ENCODE measurements at places on chromosomes 1 and 21.

- no peak for DNase-seq
These were observed 726 bp downstream of the TACSTD2 start for GRCh38 chr1:58576325-58576726.

GRCh38 chr1:112044745-112045144 lies 55.3 kb upstream of the KCND3 start:
- no peak for DNase-seq

DNA sequence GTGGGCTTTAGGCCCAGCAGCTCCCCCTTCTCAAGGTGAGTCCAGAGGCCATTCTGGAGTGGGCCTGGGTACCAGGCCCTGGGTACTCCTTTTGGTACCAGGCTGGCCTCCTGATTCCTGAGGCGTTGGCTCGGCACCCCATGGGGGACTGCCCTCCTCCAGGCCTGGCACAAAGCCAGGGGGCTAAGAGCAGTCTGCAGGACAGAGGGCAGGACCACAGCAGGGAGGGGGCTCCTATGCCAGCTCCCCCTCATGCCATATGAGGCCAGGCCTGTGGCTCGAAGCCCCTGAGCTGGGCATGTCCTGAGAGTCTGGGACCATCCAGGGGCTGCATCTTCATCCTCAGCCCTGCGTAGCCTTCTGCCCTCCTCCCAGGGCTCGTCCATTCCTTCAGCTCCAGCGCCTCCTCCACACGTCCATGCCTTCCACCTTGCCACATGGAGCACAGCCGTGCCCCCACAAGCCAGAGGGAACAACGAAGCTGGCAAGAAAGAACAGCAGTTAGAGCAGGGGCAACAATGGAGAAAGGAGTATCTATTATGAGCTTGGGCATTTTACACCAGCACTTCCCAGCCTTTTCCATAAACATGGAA lies 3.2 kb downstream of the PHLDA3 start:
- peak; percentile 65 for DNase-seq

DNA sequence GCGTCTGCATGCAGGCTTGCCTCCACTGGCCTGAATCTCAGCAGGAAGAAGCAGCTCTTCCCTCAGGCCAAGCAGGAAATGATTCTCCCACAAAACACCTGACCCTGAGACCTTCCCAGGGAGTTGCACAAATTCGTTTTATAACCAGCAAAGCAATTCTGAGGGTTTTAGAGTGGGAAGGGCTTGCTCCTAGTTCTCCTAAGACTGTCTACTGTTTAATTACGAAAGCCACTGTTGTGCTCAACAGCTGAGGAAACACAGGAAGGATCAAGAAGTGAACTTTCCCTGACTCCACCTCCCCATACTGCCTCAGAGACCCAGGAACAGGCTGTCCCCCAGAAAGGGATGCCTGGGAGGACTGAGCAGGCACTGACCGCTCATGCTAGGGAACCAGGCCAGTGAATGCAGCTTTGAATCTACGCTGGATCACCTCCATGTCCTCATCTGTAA lies 37.0 kb upstream of the PUM1 start:
- no peak for DNase-seq

DNA sequence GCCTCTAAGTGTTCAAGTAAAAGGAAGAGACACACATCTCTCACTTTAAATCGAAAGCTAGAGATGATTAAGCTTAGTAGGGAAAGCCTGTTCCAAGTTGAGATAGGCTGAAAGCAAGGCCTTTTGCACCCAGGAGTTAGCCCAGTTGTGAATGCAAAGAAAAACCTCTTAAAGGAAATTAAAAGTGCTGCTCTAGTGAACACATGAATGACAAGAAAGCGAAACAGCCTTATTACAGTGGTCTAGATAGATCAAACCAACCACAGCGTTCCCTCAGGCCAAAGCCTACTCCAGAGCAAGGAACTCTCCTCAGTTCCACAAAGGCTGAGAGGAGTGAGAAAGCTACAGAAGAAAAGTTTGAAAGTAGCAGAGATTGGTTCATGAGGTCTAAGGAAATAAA lies 14.9 kb downstream of the TCP10L start:
- no peak for DNase-seq

DNA sequence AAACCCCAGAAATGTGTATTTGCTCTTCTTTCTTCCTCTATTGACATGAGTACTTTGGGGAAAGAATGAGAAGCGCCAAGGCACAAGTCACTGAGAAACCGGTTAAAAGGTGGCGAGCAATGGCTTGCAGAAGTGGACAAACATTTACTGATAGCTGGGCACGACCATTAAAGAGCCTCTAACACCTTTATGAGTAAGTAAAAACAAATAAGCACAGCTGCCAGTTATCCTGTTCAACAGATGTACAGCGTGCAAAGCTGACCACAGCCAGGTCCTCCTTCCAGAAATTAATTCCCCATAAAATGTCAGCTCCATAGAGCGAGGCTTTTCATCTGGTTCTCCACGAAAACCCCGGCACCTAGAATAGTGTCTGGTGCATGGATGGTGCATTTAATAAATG lies 72.7 kb downstream of the CAPZB start:
- DNase-seq = no peak

DNA sequence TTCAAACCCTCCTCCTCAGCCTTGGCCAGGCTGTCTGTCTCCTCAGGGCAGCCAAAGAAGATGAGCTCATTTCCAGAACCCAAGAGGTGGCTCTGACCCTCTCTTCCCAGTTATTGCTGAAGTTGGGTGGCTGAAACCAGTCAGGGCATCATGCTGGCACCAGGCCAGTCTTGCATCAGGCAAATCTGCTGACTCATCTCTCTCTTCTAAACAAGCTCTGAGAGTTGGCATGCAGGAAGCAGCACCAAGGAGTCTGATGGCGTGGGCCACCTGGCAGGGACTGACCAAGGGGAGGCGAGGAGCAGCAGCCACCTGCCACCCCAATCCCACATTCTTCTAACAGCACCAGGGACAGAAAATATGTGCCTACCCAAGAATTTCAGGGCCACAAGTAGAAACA lies 104.8 kb upstream of the ATP1A1 start:
- DNase-seq = no peak

DNA sequence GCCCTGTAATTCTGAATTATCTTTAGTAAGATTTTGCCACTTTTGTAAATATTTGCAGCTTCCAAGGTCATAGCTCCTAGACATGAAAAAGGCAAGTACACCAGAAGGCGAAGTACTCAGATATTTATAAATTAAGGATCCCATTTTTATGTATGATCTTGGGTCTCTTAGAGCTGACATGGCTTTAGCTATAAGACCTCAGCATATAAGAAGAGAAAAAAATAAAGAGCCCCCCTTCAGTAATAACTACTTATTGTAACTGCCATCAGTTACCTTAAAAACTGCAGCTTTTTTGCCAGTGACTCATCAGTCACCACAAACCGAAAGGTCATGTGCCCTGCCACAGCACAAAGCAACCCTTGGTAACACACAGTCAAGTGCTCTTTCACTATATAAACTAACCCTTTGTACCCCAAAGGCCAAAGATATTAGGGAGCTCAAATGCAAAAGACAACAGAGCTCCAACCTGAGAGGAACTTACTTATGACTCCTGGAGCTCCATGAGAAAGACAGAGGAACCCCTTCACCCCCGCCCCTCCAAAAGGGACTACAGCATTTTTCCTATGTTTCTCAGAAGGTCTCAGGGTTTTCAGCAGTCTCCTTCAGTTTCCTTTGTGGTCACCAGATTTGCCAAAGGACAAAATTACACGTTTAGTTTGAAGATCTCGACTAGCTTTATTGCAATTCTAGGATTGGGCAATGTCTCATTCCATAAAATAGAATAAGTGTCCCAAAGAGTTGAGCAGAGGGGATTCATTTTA lies 219.8 kb upstream of the DUSP10 start:
- DNase-seq = no peak

- peak; percentile 77 for DNase-seq
These were observed 1.1 kb downstream of the POGZ start for GRCh38 chr1:151457911-151458801.

- no peak for DNase-seq
These were observed 89.8 kb downstream of the SMYD3 start for GRCh38 chr1:246417152-246417812.

- no peak for DNase-seq
These were observed 6.2 kb downstream of the E2F2 start for GRCh38 chr1:23524716-23525401.

DNA sequence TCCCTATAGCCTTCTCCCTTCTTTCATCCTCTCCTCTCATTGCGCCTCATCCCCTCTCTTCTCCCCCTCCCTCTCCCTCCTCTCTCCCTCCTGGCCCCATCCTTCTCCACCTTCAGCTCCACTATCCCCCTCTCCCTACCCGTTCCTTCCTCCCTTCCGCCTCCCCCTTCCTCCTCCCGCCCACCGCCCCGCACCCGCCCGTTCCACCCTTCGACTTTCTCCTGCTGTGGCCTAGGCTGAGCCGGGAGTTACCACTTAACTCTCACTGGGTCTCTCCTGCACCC lies 1.6 kb downstream of the NPR1 start:
- no peak for DNase-seq

- DNase-seq = no peak
These were observed 14.1 kb upstream of the KCNA2 start for GRCh38 chr1:110620250-110620615.

- DNase-seq = no peak
These were observed 287.4 kb upstream of the ZP4 start for GRCh38 chr1:238177960-238178645.

DNA sequence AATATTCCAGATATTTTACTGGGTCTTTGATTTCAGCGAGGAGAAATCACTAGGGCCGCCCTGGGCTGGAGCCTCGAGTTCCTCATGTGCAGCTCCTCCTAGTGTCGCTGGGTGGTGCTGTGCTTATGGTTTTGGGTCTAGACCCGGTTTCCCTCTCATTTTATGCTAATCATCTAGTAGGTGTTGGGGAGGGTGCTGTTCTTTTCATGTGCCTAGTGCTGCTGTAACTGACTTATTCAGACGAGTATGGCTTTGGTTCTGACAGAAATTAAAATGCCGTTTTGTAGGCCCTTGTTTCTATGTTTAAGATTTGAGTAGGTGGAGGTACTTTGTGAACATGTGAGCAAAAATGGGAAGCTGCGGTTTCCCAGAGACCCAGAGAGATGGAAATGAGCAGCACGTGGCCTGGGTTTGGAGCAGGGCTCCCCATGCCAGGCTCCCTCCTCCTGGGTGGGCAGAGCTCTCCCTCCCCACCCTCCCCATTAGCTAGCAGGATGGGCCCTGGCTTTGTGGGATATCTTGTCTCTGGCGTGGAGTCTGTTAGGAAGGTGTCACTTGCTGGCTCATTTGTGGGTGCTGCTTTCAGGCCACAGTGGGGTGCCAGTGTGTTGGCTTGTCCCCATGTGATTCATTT lies 74.0 kb upstream of the GPR88 start:
- DNase-seq = no peak

DNA sequence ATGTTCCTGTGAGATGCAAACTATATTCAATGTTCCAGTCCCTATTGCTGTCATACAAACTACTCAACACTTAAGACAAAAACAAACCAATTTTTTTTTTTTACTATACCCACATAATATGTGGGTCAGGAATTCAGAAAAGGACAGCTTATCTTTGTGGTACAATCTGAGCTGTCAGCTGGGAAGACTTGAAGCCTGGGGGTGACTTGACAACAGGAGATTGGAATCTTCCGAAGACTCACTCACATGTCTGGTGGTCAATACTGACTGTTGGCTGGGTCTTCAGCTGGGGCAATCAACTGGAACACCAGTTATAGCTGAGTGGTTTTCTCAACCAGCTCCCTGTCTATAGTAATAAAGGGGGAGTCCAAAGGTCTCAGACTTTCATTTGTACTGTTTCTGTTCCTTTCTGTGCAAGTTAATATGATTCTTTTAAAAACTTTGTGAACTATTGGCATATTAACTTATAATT lies 81.7 kb upstream of the ATP1B1 start:
- no peak for DNase-seq

DNA sequence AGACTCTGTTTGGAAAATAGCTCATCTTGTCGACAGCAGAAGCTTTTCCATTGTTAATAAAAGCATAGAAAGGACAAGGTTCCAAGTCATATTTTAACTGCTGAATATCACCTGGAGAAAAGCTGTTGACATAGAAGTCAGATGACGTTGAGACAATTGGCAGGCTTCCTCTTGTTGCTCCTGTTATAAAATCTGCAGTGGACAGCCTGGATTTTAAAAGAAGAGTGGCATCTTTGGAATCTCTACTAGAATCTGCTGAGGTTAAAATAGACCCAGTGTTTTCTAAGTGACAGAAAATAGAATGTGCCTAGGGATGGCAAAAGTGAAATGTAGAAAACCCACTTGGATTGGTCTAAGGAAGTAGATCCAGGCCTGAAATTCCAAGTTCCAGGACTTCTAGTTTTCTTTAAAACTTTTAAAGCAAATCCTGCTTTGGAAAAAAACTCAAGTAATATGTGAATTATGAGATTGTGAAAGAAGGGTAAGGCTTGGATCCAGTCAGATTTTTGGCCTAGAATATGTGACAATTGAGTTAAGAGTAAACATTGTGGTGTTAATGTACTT lies 53.6 kb upstream of the NEXN start:
- no peak for DNase-seq

DNA sequence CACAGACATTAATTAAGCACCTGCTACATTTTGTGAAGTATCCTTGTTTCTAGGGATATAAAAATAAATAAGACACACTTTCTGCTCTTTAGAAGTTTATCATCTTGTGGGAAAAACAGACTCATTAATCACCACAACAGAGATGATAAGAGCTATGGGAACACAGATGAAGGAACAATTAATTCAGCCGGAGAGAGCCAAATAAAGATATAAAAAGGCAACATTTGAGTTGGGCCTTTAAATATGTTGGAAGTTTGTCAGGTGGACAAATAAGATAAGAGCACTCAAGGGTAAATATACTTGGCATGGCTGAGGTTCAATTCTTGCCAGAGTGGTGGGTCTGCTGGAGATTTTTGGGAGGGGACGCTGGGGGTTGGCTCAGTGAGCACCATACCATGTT lies 34.2 kb upstream of the VTCN1 start:
- DNase-seq = no peak

- DNase-seq = peak; percentile 46
These were observed 23.8 kb downstream of the STUM start for GRCh38 chr1:226572325-226572726.

- DNase-seq = peak; percentile 92
These were observed 1.9 kb upstream of the IRF2BP2 start for GRCh38 chr1:234611847-234612351.

DNA sequence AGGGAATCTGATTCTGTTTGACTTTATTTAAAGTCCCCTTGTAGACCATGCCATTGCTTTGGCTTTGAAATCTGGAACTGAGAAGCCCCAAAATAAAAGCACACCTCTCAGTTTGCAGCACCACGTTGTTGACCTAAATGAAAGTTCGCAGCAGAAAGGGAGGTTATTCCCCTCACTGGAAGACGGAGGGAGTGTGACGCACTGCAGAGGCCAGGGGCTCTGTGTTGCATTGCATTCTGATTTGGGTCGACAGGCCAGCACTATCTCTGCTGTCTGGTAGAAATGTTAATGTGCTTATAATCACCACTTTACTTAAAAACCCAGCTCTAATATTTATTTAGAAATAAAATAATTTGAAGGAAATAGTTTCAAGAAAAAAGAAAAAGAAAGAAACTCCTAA lies 675.2 kb upstream of the NR5A2 start:
- DNase-seq = no peak

Measured in tibial artery (tissue), 4 donors.